DMS79 (cell line): ENCODE measurements at places on chromosomes 4 and X.

DNA sequence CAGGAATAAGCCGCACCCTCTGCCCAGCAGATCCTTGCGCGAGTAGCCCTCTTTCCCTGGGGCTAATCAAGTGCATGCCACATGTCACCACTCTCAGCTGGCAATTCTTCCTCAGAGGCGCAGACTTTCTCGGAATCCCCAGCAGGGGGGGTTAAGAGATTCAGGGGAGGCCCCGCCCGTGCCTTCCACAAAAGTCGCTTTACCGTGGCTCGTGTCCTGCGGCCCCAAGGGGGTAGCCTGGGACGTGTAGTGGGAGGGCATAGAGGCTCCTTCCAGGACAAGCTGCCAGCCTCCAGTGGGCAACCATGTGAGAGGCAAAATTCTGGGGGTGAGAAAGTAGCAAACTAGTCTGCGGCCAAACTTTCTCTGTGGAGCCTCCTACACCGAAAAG, 652 bp downstream of the SRPX start:
- DNase-seq: no peak

DNA sequence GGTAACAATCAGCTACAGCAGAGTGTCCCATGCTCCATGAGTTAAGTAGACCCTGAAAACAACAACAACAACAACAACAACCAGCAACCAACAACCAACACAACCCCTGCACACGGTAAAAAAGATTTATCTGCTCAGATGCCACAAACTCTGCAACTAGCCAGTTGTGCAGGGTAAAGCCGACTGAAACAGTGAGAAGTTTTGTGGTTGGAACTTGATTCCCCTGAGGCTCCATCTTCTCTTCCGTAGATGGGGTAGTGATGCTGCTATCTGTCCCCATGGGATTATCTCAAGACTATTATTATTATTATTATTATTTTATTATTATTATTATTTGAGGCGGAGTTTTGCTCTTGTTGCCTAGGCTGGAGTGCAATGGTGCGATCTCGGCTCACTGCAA, 50.6 kb upstream of the RAPGEF2 start:
- DNase-seq: no peak

- DNase-seq: no peak
Measured at GRCh38 chrX:118350221-118350620, 4.3 kb downstream of the WDR44 start.

DNA sequence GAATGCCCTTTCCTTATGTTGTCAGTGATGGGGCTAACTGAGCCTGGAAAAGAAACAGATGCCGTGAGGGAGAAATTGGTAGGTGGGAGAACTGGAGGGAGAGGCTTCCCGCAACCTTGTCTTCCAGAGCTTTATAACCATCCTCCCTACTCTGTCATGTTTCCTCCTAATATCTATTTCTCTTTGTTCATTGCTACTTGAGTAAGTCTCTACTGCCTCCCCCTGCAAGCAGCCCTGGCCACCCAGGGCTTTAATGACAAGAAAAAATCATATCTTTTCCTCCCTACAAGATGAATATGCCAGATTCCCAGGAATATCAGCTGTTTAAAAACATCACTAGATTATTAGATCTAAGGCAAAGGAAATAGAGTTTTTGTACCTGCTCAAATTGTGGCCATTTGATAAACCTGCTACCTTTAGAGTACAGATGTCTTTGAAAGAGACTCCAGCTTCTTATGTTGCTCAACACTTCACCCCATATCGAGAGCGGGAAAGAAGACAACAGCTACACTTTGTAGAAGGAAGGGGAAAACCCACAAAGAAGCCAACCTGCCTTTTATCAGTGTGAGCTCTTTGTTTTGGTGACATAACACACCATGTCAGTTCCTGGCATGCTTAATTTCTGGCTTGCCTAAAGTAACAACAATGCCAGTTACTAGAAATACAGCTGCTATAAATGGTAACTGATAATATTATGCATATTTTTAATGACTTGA, 186.6 kb upstream of the LEF1 start:
- no peak for DNase-seq

DNA sequence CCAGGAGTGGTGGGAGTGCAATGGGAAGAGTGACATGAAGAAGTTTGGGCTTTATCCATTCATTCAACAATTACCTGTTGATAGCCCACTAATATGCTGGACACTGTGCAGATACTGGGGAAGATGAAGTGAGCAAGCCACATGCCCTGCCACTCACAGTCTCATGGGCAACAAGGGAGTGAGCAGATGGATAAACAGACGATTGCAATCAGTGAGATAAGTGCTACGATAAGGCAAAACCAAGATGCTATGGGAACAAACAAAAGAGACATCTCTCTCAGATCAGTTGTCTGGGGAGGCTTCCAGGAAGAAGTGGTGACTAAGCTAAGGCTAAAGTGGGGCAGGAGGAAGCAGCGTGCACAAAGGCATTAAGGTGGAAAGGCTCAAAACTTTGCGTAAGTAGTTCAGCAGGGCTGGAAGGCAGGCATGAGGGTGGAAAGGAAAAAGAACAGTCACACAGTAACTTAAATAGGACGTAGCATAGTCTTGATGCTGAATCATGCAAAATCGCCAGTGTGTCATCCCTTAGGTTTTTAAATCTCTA, 31.7 kb downstream of the GAB3 start:
- DNase-seq: no peak

DNA sequence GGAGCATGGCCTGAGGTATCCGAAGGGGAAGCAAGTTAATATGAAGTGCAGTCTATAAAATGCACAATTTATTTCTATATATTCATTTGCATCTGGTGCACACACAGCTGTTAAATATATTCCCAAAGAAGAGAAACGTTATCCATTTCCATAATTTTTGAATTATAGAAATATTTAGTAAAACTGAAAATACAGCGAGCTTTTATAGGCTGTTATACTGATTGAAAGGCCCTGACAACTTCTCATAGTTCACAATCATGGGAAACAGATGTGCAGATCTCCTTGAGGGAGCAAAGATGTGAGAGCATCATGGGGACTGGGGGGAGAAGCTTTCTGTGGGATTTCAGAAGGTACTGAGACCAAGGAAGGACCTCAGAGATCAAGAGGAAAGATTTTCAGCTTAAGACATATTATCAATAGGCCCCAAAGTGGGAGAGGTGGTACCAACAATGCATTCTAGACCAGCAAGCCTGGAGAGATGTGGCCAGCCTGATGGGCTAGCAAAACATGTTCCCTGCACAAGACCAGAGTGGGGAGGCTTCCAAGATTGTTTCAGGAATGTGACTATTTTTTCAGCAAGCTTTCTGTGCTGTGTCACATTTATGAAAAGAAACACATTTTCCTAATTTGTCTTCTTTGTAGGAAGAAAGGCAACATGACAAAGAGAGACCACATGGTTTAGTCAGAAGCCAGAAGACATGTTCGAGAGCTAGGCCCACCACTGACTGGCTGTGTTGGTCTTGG, 256.0 kb upstream of the SFRP2 start:
- no peak for DNase-seq

- no peak for DNase-seq
Measured at GRCh38 chr4:161799710-161800109, 364.1 kb downstream of the FSTL5 start.
